Activated naive CD8-positive, alpha-beta T cell treated with anti-CD3 and anti-CD28 coated beads, Interleukin-2, amount 10 ng/mL, durations not matched to agents 7 days and 5 days (primary cell): ENCODE measurements at places on chromosomes 16 and 17. TPM values are rescaled to one million over a fixed set of nuclear protein-coding genes. Genes with fewer than 3 reads are reported as not detected.

Gene ADGRG3
- total RNA-seq: not detected

Gene CLEC3A
- not detected for total RNA-seq

Gene KRTAP2-2
- not detected for total RNA-seq

Gene CCL7
- not detected for total RNA-seq

Gene GPRC5B
- total RNA-seq: 0.09 TPM

Gene CEMP1
- 1.1 TPM for total RNA-seq

Gene FAM83G
- 8.3 TPM for total RNA-seq

Gene TMEM88
- 3.7 TPM for total RNA-seq

- H3K27me3 ChIP-seq: peaks cover 10% of the 10 kb centered on the region
- H3K36me3 ChIP-seq: no peaks in the 10 kb centered on the region
- no peaks in the 10 kb centered on the region for H3K4me1 ChIP-seq
- no peak for DNase-seq
- no peak overlapping the region for H3K27ac ChIP-seq
Measured at GRCh38 chr16:6020162-6020985, 922.8 kb upstream of the EEF2KMT start.

DNA sequence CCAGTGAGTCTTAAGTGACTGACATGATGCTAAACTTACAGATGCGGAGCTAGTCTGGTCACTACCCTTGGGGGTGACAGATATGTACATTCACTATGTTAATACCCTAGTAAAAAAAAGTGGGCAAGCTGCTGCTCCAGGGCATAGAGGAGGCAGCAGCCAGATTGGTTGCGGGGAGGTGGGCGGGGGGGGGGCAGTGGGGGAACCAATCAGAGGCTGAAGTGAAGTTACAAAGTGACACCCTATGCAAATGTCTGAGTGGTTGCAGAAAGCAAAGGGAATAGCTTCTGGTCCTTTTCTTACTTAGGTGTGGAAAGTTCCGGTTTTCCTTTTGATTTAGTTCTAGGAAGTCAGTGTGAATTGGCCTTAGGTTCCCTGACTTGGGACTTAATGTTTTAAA lies 12.1 kb downstream of the NDEL1 start:
- no peak for DNase-seq
- H3K4me1 ChIP-seq: peaks cover 7% of the 10 kb centered on the region
- H3K27ac ChIP-seq: no peak overlapping the region
- no peak overlapping the region for H3K4me3 ChIP-seq
- no peaks in the 10 kb centered on the region for H3K27me3 ChIP-seq
- peaks cover 32% of the 10 kb centered on the region for H3K36me3 ChIP-seq

DNA sequence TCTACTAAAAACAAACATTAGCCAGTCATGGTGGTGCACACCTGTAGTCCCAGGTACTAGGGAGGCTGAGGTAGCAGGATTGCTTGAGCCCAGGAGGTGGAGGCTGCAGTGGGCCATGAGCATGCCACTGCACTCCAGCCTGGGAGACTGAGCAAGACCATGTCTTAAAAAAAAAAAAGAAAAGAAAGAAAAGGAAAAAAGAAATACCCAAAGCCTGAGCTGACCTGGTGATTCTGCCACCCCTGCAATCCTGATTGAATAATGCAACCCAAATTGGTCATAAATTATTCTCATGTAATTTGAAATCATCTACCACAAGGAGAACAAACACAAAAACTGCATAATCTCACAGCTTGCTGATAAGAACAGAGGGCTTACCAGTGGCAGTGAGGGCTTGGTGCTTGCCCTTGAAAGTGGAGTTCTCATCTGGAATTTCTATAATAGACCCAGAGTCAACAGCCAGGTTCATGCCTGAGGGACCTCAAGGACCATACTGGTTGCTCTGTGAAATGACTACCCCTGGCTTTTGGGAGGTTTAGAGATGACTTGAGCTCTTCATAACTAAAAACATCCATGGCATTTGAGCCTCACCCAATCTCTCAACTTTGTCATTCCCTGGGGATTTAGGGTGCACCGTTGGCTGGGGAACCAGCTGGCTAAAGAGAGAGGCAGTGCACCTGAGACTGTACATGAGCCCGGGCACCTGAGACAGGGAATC lies 35.4 kb upstream of the TMC5 start:
- H3K4me3 ChIP-seq: peak overlapping the region; percentile 38
- DNase-seq: no peak
- peaks cover 30% of the 10 kb centered on the region for H3K4me1 ChIP-seq
- peaks cover 47% of the 10 kb centered on the region for H3K27me3 ChIP-seq
- H3K36me3 ChIP-seq: peaks cover 2% of the 10 kb centered on the region

- H3K4me1 ChIP-seq: no peaks in the 10 kb centered on the region
- no peak overlapping the region for H3K4me3 ChIP-seq
- no peak overlapping the region for H3K27ac ChIP-seq
- H3K27me3 ChIP-seq: no peaks in the 10 kb centered on the region
- no peaks in the 10 kb centered on the region for H3K36me3 ChIP-seq
- no peak for DNase-seq
Measured at GRCh38 chr16:48918520-48919258, 308.7 kb upstream of the N4BP1 start.

GRCh38 chr17:40602445-40603443 lies 37.5 kb upstream of the CCR7 start:
- H3K27me3 ChIP-seq: no peaks in the 10 kb centered on the region
- peaks cover 4% of the 10 kb centered on the region for H3K36me3 ChIP-seq
- peak overlapping the region; percentile 77 for H3K4me3 ChIP-seq
- peak; percentile 73 for DNase-seq
- H3K4me1 ChIP-seq: peaks cover 86% of the 10 kb centered on the region

GRCh38 chr17:49456183-49456965 lies 38.7 kb upstream of the NGFR start:
- no peaks in the 10 kb centered on the region for H3K36me3 ChIP-seq
- peaks cover 56% of the 10 kb centered on the region for H3K27me3 ChIP-seq
- no peak for DNase-seq
- H3K4me1 ChIP-seq: peaks cover 7% of the 10 kb centered on the region
- H3K4me3 ChIP-seq: no peak overlapping the region
- H3K27ac ChIP-seq: no peak overlapping the region

DNA sequence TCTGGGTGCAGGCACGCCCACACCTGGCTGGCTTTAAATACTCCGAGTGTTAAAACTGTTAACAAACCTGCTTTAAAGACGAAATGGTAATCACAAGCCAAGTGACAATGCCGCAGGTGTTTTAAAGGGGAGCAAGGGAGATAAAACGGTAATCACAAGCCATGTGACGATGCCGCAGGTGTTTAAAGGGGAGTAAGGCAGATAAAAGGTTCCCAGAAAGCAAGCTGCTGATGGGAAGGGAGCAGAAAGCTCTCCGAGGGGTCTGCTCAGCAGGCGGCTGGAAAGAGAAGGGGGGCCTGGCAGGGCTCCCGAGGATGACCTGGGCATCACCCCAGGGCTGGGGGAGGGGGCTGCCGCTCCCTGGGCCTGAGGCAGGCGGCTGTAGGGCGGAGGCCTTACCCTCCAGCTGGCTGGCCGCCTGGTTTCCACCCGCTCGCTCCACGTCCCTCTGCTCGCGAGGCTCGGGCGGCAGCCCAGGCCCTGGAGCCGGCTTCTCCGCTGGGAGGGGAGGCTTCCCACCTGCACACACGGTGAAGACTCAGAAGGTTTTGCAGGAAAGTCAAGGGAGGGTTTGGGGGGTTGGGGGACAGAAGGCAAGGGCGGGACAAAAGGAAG lies 12.1 kb downstream of the NDUFAF8 start:
- peaks cover 10% of the 10 kb centered on the region for H3K36me3 ChIP-seq
- peaks cover 12% of the 10 kb centered on the region for H3K4me1 ChIP-seq
- no peak for DNase-seq
- H3K27me3 ChIP-seq: no peaks in the 10 kb centered on the region
- H3K27ac ChIP-seq: no peak overlapping the region

DNA sequence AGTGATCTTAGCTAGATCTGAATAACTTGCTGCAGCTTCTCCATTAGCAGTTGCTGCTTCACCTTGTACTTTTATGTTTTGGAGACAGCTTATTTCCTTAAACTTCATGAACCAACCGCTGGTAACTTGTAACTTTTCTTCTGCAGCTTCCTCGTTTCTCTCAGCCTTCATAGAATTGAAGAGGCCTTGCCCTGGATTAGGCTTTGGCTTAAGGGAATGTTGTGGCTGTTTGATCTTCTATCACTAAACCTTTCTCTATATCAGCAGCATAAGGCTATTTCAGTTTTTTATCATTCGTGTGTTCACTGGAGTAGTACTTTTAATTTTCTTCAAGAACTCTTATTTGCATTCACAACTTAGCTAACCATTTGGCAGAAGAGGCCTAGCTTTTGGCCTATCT lies 21.5 kb upstream of the TMEM92 start:
- peaks cover 3% of the 10 kb centered on the region for H3K27me3 ChIP-seq
- H3K36me3 ChIP-seq: no peaks in the 10 kb centered on the region
- no peak overlapping the region for H3K4me3 ChIP-seq
- DNase-seq: no peak
- H3K4me1 ChIP-seq: no peaks in the 10 kb centered on the region

GRCh38 chr17:47762728-47763127 lies 29.7 kb downstream of the TBX21 start:
- no peaks in the 10 kb centered on the region for H3K36me3 ChIP-seq
- DNase-seq: no peak
- no peak overlapping the region for H3K4me3 ChIP-seq
- peak overlapping the region; percentile 21 for H3K27ac ChIP-seq
- H3K4me1 ChIP-seq: peaks cover 10% of the 10 kb centered on the region

- H3K27ac ChIP-seq: no peak overlapping the region
- no peaks in the 10 kb centered on the region for H3K36me3 ChIP-seq
- peaks cover 42% of the 10 kb centered on the region for H3K27me3 ChIP-seq
- H3K4me1 ChIP-seq: peaks cover 9% of the 10 kb centered on the region
Measured at GRCh38 chr17:13596241-13596923, 5.3 kb downstream of the HS3ST3A1 start.

- H3K4me3 ChIP-seq: peak overlapping the region; percentile 42
- no peaks in the 10 kb centered on the region for H3K27me3 ChIP-seq
- no peak for DNase-seq
- H3K27ac ChIP-seq: no peak overlapping the region
- H3K4me1 ChIP-seq: peaks cover 28% of the 10 kb centered on the region
Measured at GRCh38 chr17:47981462-47981861, 10.5 kb downstream of the CDK5RAP3 start.

- peak overlapping the region; percentile 86 for H3K27ac ChIP-seq
- no peaks in the 10 kb centered on the region for H3K36me3 ChIP-seq
- H3K4me3 ChIP-seq: peak overlapping the region; percentile 26
- no peak for DNase-seq
- peaks cover 5% of the 10 kb centered on the region for H3K27me3 ChIP-seq
Measured at GRCh38 chr17:16989230-16989952, 17.5 kb upstream of the TNFRSF13B start.

DNA sequence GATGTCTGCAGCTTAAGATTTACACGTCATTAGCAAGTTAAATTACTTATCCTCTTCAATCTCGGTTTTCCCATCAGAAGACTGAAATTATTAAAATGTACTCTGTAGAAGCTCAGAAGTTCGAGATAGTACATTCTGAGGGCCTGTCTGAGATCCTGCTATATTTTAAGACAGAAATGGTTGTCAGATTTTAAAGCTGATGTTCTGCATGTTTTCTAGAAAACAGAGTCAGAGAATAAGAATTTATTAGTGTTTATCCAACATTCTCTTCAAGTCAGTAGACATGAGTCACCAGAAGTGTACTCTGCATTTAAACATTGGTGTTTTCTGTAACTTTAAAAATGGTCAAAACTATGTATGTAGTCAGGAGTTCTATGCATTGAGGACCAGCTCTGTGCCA lies 155.2 kb upstream of the MYOCD start:
- H3K4me1 ChIP-seq: no peaks in the 10 kb centered on the region
- H3K27ac ChIP-seq: no peak overlapping the region
- no peaks in the 10 kb centered on the region for H3K36me3 ChIP-seq
- no peak for DNase-seq
- no peak overlapping the region for H3K4me3 ChIP-seq

GRCh38 chr16:31694461-31694860 lies 166.8 kb downstream of the AHSP start:
- peaks cover 6% of the 10 kb centered on the region for H3K4me1 ChIP-seq
- H3K36me3 ChIP-seq: peaks cover 2% of the 10 kb centered on the region
- peaks cover 8% of the 10 kb centered on the region for H3K27me3 ChIP-seq
- H3K27ac ChIP-seq: no peak overlapping the region
- H3K4me3 ChIP-seq: no peak overlapping the region
- no peak for DNase-seq
